ENCODE measurements at places on chromosomes 3 and 15. TPM values are rescaled to one million over a fixed set of nuclear protein-coding genes. Genes with fewer than 3 reads are reported as not detected.

The NR2F2 gene
- polyA plus RNA-seq, result 10.3 TPM

The GOLGA6D gene
- polyA plus RNA-seq, result 0.10 TPM

The SLC4A7 gene
- 1.9 TPM for polyA plus RNA-seq

The LIPC gene
- polyA plus RNA-seq, result 0.01 TPM

DNA sequence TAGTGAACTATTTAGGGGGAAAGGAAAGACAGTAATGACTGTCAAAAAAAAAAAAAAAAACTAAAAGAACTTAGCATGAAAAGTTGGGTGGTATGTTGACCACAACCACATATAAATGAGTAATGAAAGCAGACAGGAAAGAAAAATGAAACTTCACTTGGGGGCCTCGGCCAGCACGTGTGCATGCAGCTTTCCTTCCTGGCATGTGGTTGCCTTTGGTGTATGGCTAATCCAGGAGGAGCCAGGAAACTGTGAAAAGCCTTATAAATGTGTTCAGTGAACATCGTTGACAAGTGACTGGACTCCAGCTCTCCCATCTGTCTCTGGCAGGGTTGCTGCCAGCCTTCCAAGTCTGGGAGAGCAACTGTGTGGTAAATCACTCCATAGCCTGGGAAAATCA, 195.1 kb downstream of the DTWD1 start:
- DNase-seq, result no peak

- peak; percentile 38 for DNase-seq
Observed at GRCh38 chr3:134336587-134336986, 37.7 kb downstream of the AMOTL2 start.

DNA sequence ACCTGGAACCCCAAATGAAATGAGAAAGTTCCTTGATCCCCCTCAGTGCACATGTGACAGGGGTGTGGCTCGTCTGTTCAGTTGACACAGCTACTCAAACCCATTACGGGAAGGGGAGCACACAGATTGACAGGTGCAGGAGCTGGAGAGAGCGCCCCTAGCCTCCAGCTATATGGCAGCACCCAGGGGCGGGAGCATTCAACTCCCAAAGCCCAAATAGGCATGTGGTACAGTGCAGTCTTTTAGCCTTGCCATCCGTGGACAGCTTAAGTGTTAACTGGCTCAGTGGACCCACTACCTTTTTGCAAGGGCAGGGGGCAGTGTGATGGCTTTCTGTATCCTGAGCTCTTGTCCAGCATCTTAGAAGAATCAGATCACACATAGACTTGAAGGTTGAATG, 1374.2 kb upstream of the ALCAM start:
- no peak for DNase-seq

Data from psoas muscle (tissue), 8 donors.